Choroid plexus epithelial cell (primary cell): ENCODE measurements at places on chromosomes 11 and 22.

- no peak for DNase-seq
Observed at GRCh38 chr22:49210606-49211005, 617.1 kb downstream of the BRD1 start.

GRCh38 chr11:129493746-129494145 lies 118.1 kb downstream of the BARX2 start:
- DNase-seq = no peak

GRCh38 chr11:113615098-113615497 lies 91.0 kb downstream of the TMPRSS5 start:
- DNase-seq = no peak

- DNase-seq = no peak
Observed at GRCh38 chr11:64112771-64113461, 53.0 kb downstream of the MACROD1 start.

GRCh38 chr22:38056969-38057891 lies at the start of gene PICK1:
Gene PICK1 (plus strand): TSS chr22:38057404. CDS start chr22:38057810, 406 bp downstream.
- DNase-seq = peak; percentile 94

DNA sequence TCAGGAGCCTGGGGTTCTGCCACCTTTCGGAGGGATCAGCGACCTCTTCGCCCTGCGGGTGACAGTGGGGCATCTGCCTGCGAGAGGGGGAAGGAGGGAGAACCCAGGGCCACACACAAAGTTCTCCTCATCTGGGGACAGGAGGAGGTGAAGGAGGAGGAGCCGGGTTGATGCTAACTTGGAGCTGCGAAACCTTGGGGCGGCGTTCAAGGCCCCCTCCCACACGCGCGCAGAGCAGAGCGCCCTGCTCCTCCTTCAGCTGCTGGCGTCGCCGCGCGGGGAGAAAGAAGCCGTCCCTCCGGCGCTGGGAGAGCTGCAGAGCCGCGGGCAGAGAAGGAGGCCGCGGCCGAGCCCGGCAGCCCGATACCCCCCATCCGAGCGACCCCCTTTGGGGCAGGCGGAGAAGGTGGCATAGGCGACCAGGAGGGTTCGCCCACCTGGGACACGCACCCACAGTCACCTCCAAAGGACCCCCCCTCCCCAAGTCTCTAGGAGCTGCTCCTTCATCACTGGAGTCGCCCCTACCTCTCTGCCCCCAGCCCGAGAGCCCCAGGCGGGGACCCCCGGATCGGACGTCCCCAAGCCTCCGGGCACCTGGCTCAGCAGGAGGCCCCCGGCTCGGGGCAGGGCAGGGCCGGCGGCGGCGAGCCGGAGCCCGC lies at the start of gene RASD2:
Gene RASD2, plus strand, starts transcription at position 237 of the 659 bp plus-strand sequence. CDS start 5,979 bp downstream, outside the sequence.
- no peak for DNase-seq

DNA sequence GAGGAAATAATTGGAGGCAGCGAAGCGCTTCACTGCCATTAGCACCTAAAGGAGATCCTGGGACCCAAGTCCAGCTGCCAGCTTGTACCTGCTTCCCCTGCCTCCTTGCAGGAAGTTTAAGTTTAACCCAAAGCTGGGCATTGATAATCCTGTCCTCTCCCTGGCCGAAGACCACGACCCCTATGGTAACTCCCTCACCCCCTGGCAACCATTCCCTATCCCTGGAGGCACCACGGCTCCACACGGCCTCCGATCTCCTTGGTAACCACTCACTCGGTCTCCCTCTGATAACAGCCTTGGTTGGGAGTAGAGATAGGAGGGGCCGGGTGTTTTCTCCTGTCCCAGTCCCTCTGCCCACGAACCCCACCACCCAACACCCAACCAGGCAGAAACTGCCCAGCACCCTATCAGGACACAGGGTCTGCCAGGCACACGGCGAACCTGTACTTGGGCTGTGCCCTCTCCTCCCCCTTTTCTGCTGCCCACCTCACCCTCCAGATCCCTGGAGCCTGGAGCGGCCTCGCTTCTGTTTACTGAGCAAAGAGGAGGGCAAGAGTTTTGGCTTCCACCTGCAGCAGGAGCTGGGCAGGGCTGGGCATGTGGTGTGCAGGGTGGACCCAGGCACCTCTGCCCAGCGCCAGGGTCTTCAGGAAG lies 833 bp downstream of the NHERF4 start:
- DNase-seq = no peak

DNA sequence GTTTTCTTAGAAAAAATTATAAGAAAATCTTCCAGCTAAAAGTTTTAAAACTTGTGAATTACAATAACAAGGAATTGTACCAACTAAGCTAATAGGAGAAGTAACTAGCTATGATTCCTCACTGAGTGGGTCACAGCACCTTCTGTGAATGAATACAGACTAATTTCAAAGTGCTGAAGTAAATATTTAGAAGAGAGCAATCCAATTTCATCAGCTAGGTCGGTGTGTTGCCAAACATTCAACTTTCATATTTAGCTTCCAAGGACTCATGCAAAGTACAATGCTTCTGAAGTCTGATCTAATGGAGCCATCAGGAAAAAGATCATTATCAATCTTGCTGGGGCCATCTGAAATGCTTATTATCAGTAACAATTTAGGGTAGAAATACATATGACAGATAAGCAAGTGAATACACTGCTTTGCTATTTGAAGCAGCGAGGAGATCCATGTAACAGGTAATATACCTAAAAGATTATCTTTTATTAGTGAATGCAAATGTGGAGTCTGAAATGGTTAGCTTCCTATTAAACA lies 750.6 kb upstream of the CCDC90B start:
- DNase-seq = no peak

GRCh38 chr11:123137431-123138224 lies 57.4 kb downstream of the CLMP start:
- DNase-seq = peak; percentile 75

DNA sequence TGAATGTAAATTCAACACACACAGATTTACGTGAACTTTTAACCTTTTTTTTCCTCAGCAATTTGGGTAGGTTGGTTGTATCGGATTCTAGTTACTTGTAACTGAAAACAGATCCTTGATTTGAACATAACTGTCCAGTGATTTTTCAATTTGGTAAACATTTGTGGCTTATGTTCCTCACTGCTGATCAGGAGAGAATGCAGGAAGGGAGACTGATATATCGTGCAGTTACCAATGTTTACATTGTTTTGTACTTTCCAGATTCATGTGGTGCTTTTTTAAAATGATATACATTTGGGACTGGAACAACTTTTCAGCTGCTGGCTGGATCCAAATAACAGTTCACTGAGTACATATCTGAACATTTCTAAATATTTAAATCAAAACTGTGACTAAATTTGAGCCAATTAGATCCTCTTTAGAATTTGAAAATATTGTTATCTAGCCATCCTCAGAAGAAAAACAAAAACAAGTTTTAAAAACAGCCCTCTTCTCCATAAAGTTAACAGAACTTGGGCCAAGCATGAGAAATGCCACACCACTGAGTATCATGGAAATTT lies 84.3 kb upstream of the MTMR2 start:
- DNase-seq = peak; percentile 47

DNA sequence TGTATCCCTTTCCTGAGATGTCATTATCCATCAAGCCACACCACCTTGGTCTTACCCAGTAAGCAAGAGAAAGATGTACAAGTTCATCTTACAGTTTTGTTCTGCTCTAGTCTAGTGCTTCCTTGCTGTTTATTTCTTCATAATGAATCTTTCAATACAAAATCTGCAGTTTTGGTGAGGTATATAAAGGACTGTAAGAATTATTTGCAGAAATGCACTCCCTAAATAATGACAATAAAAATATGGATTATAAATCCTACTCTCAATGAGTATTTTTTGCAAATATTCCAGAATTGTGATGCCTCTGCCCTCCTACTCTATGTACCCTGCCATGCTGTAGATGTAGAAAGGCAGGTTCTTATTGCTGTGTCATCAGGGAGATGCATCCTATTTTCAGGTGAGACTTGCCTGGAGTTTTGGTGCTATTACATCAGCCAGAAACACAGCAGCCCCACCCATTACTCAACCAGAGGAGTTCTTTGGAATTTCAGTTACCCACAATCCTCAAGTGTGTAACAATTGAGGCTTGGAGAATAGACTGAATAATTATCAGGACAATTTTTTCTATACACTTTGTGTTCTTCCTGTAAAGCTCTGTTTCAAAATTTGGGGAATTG lies at the start of gene OR10S1:
Gene OR10S1, minus strand, starts transcription at position 51 of the 617 bp plus-strand sequence. CDS start 117 bp downstream, outside the sequence.
- DNase-seq = no peak

GRCh38 chr11:74070723-74071492 lies 62.0 kb upstream of the UCP3 start:
- DNase-seq = peak; percentile 28

GRCh38 chr11:34407121-34407813 lies 31.5 kb upstream of the CAT start:
- no peak for DNase-seq

GRCh38 chr11:116118138-116118470 lies 613.9 kb upstream of the CADM1 start:
- no peak for DNase-seq

- no peak for DNase-seq
Observed at GRCh38 chr11:65857500-65857852, 504 bp downstream of the CFL1 start.

- DNase-seq = no peak
Observed at GRCh38 chr22:31140746-31141145, 438 bp upstream of the PLA2G3 start.

DNA sequence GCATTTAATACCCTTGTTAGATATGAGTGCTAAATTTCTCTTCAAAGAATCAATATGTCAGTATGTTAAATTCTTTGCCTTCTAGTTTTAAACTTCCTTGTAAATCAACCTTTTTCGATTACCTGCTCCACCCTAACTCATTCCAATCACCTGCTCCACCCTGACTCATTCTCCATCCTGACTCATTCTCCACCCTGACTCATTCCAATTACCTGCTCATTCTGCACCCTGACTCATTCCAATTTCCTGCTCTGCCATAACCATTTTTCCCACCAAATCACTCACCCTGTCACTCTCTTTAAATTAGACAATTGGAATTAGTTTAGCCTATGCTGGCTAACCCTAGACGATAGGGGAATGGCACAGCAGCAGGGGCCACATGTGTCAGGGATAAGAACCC lies 519.5 kb upstream of the LRRC4C start:
- no peak for DNase-seq

DNA sequence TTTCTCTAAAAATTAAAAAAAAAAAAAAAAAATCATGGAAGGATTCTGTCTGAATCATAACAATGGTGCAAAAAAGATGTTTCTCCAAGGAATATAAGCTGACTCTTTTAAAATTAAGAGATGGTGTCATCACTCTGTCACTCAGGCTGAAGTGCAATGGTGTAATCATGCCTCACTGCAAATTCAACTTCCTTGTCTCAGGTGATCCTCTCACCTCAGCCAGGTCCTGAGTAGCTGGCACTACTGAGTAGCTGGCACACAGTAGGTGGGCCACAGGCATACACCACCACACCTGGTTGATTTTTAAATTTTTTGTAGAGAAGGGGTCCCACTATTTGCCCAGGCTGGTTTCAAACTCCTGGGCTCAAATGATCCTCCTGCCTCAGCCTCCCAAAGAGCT lies 54.8 kb upstream of the YPEL1 start:
- DNase-seq = no peak

GRCh38 chr22:45762545-45763235 lies 91.1 kb downstream of the ATXN10 start:
- peak; percentile 28 for DNase-seq

DNA sequence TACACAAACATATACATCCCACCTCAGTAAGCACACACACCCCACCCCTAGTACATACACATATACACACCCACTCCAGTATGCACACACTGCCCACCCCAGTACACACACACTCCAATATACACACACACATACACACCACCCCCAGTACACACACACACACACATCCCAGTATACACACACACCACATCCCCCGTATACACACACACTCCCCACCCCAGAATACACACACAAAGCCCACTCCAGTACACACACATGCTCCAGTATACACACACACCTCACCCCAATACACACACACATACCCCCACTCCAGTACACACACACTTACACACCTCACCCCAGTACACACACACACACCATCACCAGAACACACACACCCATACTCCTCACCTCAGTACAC lies 7.4 kb downstream of the TECTA start:
- DNase-seq = no peak

DNA sequence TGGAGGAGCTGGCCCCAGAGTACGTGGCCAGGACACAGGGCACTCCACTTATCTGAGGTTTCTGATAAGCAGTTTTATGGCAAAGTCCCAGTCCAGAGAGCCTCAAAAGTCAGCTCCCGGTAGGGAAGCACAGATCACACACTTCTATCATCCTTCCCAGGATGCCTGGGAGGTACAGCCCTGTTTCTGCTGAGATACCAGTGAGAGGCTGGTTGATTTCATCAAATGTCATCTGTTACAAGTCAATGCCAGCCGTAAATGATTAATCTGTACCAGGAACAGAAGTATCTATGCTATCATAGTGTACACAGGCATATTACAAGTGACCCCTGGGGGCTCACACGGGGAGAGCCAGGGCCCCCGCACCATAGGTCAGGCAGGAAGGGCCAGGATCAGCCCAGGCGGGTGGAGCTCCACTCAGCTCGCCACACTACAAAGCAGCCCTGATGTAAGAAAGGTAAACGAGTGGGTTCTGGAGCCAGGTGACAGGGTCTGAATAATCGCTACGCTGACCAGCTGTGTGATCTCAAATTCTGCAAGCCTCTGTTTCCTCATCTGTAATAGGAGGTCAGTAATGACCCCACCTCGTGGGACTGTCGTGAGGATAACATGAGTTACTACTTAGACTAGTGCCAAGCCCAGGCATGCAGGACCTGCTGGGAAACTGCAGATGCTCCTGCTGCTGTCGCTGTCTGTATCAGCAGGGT lies 17.6 kb downstream of the PLA2G6 start:
- no peak for DNase-seq

- DNase-seq = peak; percentile 16
Observed at GRCh38 chr22:39176714-39177455, 24.4 kb upstream of the CBX7 start.

DNA sequence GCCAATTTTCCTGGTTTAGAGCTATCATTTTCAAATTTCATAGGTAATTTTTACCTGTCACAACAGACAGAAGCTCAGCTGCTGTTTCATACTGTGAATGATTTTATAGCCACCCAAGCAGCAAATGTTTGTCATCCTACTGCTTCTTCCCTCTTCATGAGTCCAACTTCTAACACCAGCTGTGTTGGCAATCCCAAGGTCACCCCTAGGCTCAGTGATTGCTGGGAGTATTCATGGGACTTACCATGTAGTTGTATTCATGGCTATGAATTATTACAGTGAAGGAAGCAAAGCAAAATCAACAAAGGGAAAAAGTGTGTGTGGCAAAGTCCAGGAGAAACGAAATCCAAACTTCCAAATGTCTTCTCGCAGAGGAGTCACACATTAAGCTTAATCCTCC lies 28.5 kb downstream of the CUL5 start:
- DNase-seq = no peak

DNA sequence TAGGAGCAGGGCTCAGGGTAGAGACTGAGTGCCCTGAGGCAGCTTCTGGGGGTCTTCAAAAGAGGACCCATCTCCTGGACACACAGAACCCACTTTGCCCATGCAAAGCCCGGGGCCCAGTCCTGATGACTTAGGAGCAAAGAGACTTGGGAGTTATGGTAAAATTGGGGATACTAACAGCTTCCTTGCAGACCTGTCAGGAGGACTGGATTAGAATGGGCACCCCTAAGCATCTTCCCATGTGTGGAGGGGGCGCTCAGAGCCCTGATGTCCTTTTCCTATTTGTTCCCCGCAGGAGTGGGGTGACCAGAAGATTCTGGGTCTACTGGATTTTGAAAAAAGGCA lies 100.0 kb downstream of the WNT7B start:
- DNase-seq = no peak

- DNase-seq = no peak
Observed at GRCh38 chr11:40227730-40228129, 1231.7 kb downstream of the LRRC4C start.
